HS-5 (cell line): ENCODE measurements at places on chromosomes 16 and 17.

- peak; percentile 6 for DNase-seq
Observed at GRCh38 chr16:54817432-54817831, 113.2 kb upstream of the IRX5 start.

GRCh38 chr17:5485270-5486205 lies at the start of gene DERL2:
Gene DERL2 (minus strand): TSS chr17:5486178. CDS start chr17:5486161, 17 bp downstream.
- DNase-seq, result no peak

- DNase-seq, result no peak
Observed at GRCh38 chr17:2695961-2696760, 15.4 kb downstream of the CLUH start.

DNA sequence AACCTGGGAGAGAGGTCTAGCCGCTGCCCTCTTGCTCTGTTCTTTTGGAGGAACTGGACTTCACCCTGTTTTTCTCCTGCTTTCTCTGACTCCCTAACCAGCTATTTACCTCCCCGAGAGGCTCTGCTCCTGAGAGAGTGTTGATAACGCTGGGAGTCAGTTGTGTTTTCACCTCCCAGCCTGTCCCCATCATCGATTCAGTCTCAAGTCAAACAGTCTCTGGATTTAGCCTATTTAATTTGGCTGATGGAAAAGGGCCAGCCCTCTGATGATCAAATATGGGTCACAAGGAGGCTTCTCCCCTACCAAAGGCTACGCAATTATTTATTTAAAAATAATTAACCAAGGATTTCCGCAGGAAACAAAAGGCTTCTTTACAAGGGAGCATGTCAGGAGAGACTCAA lies 31.8 kb downstream of the HNF1B start:
- no peak for DNase-seq

DNA sequence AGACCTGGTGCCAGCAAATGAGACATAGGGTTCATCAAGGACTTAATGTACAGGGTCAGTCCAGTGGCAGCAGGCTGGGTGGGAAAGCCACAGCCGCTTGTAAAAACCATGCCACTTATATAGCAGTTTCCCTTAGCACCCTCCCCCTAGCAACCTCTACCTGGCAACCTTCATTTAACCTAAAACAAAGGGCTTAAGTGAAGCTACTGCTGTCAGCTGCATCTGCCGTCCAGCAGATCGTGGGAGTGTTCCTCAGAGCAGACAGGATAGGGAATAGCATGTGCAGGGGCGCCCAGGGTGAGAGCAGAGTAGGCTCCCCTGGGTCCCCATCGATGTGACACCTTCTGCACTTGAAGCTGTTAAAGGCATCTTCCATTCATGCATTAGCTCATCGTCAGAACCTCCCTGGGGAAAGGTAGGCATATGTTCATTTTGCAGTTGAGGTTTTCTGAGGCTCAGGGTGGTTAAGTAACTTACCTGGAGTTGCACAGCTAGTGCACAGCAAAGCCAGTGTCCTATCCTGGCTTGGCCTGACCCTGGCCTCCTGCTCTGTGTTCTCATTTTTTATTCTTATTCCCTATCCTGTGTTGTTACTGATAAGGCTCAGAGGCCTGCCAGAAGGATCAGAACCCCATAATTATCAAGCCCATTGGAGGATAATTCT lies 112.5 kb downstream of the SOCS1 start:
- no peak for DNase-seq

DNA sequence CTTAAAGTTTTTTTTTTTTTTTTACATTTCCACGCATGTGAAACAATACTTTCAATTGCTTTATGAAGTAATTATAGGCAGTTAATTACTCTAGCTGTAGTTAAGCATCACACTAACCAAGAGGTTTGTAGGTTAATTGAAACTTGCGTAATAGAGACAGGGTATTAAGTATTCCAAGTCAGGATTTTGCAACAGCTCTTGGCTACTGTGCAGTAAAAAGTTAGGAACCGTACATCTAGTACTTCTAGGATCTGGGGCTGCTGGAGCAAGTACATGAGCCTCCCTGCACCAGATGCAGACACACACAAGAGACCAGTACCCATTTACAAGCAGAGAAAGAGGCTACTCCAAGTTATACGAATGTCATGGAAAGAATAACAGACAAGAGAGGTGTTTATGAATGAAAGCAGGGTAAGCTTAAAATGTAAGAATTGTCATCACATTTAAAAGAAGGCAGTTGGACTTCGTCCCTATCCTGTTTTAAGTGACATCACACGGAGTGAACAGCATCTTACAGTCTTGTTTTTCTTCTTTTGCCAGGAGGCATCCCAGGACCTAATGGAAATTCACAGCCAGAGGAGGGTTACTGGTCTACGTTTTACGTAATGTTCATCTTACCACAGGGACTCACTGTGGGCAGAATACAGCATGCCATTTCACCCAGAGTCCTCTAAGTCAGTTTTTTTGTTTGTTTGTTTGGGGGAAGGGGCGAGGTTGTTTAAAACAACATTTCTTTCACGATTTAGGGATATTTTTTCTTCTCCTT lies 379.6 kb upstream of the PSMD7 start:
- DNase-seq, result no peak

- no peak for DNase-seq
Observed at GRCh38 chr17:74369221-74369620, 1.9 kb downstream of the GPR142 start.

- DNase-seq, result no peak
Observed at GRCh38 chr17:40433551-40434415, 9.5 kb upstream of the IGFBP4 start.

- no peak for DNase-seq
Observed at GRCh38 chr17:1362964-1363363, 37.1 kb downstream of the YWHAE start.

DNA sequence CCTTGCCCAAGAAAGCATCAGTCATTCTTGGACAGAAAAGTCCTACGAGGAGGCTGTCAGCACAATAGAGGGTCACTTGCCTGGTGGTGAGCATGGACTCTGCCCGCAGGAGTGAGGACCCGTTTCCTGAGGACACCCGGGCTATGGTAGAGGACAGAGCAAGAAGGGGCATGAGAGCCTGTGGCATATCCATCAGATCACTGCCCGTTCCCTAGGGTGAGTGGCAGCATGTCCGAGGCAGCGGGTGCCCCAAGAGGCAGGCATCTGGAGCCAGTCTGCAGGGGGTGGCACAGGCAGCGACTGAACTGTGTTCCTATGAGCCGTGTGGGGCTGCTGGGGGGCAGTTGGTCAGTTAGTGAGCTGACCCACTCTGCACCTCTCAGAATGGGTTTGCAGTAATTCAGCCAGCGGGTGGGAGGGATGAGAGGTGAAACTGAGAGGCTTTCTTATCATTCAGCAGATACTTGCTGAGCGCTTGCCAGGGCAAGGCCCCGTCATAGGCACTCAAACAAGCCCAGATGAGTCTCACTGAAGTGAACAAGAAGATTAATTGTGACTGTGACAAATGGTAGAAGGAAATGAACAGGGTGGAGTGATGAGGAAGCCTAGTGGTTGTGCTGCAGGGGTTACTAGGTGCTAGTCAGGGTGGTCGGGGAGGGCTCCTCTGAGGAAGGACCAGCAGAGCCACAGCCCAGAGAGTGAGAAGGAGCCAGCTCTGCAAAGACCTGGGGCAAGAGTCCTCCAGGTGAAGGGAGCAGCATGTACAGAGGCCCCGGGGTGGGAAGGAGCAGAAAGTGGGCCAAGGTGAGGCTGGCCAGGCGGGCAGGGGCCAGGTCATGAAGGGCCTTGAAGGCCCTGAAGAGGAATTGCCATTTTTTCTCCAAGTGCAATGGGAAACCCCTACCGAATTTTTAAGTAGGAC lies 87.9 kb downstream of the CLEC16A start:
- no peak for DNase-seq

DNA sequence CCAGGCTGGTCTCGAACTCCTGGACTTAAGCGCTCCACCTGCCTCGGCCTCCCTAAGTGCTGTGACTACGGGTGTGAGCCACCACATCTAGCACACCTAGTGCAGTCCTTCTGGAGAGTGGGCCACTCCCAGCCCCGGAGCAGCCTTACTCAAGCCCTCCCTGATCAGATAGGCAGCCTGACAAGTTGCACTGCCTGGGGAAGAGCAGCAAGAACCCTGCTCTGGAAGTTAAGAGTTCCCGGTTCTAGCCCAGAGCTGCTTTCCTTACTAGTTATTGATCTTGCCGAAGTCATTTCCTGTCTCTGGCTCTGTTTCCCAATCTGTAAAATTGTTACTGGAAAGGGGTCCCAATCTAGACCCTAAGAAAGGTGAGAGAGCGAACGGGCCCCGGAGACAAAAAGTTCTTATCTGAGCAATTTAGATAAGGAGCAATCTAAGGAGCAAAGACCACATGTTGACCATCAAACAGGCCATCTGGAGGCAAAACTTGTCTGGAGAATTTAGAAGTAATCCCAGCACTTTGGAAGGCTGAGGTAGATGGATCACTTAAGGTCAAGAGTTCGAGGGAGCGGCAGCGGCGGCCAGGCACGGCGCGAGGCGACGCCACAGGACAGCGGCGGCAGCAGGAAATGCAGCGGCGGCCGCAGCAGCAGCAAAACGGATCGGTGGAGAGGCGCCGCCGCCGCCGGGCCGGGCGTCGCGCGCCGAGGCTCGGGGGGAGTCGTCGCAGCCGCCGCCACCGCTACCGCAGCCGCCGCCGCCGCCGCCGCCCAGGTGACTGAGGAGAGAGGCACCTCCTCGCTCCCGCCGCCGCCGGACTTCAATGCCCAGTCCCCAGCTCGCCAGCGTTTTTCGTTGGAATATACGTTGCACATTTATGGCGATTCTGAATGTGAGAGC lies 4.3 kb upstream of the NAGLU start:
- no peak for DNase-seq

GRCh38 chr17:9677411-9677810 lies 32.1 kb downstream of the USP43 start:
- no peak for DNase-seq

- no peak for DNase-seq
Observed at GRCh38 chr17:10992106-10992880, 154.4 kb upstream of the PIRT start.

- DNase-seq, result no peak
Observed at GRCh38 chr17:4973256-4974114, 5.9 kb upstream of the SPAG7 start.

- no peak for DNase-seq
Observed at GRCh38 chr17:70677783-70678647, 508.7 kb downstream of the KCNJ2 start.

DNA sequence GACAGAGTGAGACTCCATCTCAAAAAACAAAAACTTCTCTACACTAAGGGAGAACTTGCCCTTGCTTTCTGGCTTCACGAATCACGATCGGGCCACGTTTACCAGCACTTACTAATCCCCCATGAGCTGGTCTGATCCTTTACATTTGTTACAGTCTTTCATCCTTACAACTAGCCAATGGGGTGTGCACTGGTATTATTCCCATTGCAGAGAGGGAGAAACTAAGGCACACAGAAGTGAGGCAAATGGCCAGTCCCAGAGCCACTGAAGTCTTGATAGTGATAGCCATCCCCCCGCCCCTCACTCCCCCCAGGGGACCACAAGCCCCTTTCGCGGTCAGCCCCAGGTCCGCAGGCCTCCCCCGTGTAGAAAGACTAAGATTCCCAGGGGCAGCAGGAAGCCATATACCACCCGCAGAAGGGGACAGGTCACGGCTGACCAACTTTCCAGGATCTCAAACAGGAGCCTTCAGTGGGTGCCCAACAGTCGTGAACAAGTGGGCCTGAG lies 868 bp downstream of the NATD1 start:
- DNase-seq, result no peak

DNA sequence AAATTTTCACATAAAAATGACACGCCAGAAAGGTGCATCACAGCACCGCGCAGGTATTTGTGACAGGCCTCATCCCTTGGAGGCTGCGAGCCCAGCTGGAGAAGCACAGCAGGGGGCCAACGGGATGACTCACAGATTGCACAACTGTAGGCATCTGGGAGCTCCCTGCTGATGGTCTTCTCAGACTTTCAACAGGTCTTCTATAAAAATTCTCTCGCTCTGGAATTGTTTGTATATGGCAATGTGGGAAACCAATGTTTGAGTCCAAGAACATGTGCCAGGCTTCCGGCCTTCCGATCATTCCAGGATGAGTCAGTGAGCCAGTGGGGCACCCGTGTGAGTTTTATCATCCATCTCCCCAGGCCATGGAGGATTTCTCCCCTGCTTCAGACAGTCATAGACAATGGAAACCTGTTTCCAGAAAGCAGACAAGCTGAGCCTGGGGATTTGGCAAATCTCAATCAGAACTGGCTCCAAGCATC lies 24.1 kb upstream of the ADORA2B start:
- DNase-seq, result peak; percentile 95

DNA sequence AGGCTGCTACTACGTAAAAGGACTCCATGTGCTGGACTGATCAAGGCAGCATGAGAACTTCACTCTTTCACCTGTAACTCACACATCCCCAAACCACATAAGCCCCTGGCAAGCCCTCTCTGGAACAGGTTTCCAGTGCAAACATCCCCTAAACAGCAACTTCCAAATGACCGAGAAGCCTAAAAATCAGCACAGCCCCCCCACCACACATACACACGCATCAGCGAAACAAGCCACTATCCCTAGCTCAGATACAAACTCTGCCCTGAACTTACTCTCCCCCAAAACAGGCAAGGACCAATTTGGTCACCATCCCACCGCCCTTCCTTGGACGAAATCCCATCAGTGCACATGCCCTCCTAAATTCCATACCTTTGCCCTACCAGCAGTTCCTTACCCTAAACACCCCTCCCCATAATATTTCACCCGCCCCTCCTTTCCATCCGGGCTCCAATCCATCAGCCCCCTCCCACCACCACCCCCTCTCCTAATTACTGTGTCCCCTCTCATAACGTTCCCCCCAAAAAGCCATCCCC lies 735 bp downstream of the LSM12 start:
- no peak for DNase-seq

DNA sequence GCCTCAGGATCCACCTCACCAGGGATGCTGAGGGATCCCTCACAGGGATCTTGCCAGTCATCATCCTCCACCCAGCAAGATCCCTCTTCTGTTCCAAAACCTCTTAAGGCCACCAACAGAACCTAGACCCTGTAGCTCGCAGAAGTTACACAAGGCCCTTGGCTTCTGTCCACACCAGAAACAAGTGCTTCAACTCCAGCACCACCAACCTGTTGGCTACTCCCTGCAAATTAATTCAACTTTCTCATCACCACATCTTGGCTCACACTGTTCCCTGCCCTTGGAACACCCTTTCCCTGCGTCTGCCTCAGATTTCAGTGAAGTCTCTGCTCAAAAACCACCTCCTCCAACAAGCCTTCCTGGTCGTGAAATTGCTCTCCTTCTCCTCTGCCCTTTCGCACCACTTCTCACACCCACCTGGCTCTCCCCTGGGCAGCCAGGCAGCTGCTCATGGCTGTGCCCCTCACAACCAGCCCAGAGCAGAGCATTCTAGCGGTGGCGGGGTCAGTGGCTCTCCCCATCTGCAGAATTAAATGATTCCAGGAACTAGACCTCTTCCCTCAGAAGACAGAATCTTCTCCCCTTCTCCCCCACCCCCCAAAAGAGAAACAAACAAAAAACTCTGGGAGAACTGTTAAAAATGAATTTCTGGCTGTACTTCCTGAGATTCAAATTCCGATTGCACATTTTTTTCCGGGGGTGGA lies 1.8 kb downstream of the PLLP start:
- no peak for DNase-seq
